ENCODE measurements at places on chromosomes 5 and 9.

DNA sequence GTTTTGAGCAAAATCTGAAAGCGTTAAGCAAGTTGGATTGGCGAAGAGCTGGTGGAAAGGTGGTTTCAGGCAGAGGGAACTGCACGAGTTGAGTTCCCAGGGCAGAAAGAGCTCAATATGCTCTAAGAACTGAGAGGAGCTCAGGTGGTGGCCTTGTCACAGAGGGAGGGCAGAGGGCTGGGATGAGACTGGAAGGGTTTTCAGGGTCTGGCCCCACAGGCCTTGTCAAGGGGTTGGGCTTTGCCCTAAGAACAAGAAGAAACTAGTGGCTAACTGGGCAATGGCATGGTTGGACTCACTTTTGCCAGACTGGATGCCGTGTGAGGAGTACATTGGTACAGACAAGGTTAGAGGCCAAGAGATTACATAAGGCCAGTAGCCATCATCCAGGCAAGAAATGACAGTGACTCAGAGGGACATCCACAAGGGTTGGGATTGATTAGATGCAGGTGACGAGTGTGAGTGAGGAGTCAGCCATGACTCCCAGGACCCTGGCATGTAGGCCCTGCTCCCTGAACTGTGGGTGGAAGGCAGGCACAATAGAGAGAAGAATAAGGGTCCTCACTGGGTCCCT lies 75.1 kb upstream of the SMIM23 start:
- DNase-seq: no peak

GRCh38 chr9:757246-757881 lies 84.1 kb upstream of the DMRT1 start:
- peak; percentile 41 for DNase-seq

DNA sequence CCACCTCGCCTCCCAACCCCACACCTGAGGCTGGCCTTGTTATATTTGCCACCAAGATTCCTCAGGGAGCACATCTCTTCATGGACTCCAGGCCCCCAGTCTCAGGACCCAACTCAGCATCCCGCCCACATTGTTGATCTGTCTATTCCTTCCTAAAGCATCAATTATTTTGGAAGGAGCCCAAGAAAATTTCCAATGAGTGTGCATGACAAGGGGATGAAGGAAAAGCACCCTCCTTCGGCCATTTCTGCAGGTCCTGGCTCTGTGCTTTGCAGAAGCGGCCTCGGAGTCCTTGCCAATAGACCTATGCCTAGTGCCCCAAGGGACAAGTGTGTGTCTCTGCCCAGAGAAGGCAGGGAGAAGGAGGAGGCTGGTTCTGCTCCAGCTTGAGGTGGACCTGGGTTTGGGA lies 273.2 kb downstream of the GADD45G start:
- DNase-seq: no peak

DNA sequence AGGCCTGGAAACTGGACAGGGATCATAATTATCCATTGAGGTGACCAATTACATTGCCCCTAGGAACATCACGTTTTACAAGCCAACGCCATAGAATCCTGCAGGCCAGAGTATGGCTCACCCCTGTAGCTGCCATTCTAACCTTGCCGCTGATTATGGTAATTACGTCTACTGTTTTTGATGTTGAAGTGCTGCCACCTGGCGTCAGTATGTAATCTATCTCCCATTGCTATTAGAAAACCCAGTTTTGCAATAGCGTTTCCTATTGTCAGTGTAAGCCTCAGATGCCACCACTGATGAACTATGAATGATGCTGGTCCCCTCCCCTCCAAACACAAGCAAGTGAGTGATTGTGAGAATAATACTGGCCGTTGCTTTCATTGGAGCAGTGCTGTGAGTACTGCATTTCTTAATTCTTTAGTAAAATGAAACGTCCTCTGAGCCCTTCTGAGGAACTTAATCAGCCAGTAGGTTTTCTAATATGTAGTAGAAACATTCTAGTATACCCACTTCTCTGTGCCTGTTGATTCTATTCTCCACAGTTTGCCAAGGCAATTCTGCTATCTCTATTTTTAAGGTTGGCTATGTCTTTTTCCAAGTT lies 100.5 kb upstream of the NMUR2 start:
- peak; percentile 53 for DNase-seq

DNA sequence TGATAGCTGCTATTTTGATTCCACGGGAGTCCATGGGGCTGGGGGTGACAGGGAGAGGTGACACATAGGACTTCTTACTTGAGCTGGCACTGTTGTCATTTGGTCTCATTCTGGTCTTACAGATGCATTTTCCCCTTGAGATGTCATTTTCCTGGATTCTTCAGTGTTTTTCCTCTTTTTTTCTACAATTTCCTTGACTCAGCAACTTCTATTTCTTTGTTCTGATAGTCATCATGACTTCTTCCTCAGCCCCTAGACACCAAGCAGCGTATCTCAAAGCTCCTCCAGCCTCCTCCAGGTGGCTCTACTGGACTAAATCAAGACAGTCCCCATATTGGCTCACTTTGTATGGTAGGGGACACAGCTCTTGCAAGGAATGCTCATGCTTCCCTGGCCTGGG lies 16.5 kb downstream of the LVRN start:
- DNase-seq: no peak

DNA sequence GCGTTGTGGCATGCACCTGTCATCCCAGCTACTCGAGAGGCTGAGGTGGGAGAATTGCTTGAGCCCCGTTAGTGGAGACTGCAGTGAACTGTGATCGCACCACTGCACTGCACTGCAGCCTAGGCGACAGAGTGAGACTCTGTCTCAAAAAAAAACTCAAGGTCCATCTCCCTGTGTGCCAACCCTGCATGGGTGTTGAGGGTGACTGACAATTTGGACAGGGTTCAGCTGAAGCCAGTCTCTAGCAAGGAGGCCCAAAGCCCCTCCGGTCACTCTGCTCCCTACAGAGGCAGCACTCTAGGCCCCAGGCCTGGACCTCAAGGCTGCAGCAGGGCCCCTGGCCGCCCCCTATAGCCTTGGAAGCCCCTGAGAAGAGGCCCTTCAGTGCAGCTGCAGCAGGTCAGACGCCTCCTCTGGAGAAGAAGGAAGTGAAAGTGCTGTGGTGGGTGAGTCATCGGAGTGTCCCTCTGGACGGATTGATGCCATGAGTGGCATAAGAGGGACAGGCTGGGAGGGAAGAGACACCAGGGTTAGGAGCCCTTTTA lies 39.2 kb upstream of the NEK6 start:
- peak; percentile 80 for DNase-seq

GRCh38 chr5:59140133-59140532 lies 557.3 kb downstream of the RAB3C start:
- DNase-seq: no peak

DNA sequence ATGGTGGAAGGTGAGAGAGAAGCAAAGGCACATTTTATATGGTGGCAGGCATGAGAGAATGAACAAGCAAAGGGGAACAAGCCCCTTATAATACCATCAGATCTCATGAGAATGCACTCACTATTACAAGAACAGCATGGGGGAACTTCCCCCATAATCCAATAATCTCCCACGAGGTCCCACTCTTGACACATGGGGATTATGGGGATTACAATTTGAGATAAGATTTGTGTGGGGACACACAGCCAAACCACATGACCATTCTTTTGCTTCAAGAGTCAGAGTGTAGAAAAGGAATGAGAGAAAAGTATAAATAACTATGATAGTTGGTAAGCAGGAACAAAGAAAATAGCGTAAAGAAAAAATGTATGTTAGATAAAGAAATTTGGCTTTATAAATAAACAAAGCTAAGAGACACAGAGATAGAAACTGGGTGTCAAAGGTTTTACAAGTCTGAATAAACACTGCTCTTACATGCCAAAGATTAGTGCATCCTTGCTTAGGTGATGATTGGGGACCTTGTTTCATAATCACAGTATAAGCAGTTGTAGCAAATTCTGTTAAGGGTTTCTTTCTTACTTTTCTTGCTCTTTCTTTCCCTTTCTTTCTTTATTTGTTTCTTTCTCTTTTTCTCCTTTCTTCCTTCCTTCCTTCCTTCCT lies 91.9 kb upstream of the PAPPA start:
- DNase-seq: no peak

- DNase-seq: no peak
Observed at GRCh38 chr5:172617817-172618216, 23.2 kb upstream of the NEURL1B start.

GRCh38 chr5:137176126-137176525 lies 323.0 kb downstream of the SPOCK1 start:
- no peak for DNase-seq

GRCh38 chr5:31124651-31125305 lies 68.7 kb upstream of the CDH6 start:
- DNase-seq: no peak

GRCh38 chr5:174082286-174082685 lies 36.8 kb downstream of the NSG2 start:
- DNase-seq: no peak

GRCh38 chr9:26412446-26412845 lies 480.2 kb downstream of the CAAP1 start:
- DNase-seq: no peak

All from colonic mucosa (tissue), 4 donors.